ENCODE measurements at places on chromosomes 4 and X.
A peak's percentile ranks its signal among the peaks of the same experiment; 100 is the strongest.

DNA sequence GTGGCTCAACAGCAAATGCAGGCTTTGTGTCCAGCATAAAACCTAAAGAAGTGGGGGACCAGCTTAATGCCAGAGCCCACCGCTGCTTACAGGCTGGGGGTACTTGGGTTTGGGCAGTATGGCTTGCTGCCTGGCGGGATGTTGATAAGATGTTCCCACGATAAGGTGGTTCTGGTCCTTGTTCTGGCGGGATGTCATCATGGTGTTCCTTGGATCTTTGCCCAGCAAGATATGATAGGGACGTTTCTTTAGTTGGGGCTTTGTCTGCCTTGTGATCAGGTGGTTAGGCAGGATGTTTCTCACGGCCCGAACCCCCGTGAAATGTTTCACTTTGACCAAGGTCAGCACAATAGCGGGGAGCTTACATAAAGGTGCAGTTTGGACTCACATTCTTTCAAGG, 35.3 kb downstream of the PNPLA4 start:
- no peak for DNase-seq

DNA sequence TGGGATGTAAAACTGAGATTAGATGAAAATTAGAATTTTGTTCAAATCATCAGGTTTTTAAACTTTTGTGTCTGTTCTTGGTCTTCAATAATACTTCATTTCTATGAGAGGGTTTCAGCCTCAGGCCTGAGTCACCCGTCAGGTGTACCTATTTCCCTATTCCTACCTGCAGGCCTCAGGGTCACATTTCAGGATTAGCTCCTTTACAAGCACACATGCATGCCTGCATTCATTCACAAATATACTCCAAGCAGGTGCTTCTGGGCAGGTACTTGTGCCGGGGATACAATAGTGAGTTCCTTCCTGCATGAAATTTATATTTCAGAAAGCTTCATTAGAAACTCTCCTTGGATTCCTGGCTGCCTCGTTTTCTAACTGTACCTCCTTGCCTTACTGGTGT, 114.9 kb downstream of the SHISA3 start:
- no peak for DNase-seq

DNA sequence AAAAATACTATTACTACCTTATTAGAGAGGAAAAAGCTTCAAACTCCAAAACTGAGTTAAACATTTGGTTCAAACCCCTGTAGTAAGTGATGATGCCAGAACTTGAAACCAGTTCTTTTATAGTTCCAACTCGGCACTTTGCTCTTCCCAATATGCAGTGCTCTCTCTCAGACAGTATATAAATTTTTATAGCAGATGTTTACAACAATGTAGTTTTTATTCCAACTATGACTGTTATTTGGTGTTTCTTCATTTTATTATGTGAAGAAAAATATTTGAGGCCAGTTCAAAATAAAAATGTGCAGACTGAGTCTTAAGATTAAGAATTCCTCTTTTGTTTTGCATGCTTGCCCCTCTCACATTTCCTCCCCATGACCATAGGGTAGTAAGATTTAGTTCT, 2.9 kb upstream of the PPP4R3C start:
- DNase-seq, result no peak

- no peak for DNase-seq
These were observed 22.1 kb upstream of the SOWAHD start for GRCh38 chrX:119736206-119736764.

DNA sequence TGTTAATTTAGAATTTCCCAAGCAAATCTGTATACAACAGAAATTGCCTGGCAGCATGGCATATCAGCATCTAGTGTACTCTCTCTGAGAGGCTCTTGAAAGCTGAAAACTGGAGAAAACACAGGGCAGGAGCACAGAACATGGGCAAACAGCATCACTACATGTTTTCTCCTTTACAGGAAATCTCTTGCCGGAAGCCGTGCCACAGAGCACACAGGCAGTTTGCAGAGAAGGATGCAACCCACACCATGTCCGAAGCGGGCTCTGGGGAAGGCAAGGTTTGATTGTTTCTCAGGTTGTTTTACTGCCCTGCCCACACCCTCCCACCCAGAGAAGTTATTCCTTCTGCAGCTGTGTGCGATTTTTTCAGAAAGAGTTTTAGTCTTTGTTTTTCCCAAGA, 41.1 kb upstream of the FAM9C start:
- DNase-seq, result no peak

GRCh38 chrX:39795605-39796004, 302.2 kb downstream of the BCOR start:
- DNase-seq, result no peak

DNA sequence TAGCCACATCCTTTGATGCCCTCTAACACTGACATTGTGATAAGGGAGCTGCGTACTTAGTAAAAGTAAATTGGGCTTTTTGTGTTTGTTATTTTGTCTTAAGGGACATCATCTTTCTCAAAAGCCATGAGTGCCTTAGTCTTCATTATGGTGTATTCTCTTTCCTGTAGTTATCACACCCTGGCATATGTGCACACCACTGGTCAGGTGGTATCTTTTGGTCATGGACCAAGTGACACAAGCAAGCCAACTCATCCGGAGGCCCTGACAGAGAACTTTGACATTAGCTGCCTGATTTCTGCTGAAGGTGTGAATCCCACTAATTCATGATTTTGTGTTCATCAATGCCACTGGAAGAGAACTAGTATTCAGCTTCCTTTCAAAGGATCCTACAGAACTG, 18.0 kb downstream of the HERC6 start:
- DNase-seq, result no peak

DNA sequence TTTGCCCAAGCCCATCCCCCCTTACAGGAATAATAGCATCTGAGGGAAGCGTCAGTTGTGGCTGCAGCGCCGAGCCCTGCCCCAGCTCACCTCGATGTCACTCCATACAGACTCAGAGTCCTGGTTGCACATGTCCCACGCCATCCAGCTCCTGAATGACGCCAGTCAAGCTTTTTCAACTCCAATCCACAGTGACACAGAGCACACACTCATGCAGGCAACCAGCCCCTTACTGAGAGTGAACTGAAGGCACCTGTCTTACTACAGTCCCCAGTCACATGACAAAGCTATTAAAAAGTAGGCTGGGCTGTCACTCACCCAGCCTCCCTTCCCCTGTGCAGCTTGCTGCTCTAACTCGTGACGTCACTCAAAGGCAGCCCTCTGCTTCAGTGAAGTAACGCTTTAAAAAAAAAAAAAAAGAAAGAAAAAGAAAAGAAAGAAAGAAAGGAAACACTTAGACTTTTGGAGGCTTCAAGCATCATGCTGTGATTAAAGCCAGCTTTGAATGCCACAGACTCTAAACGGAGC, at the start of gene PPARGC1A:
Gene PPARGC1A (minus strand): TSS at position 234 of the 528 bp plus-strand sequence. CDS start 90 bp downstream, at position 144.
- no peak for DNase-seq

DNA sequence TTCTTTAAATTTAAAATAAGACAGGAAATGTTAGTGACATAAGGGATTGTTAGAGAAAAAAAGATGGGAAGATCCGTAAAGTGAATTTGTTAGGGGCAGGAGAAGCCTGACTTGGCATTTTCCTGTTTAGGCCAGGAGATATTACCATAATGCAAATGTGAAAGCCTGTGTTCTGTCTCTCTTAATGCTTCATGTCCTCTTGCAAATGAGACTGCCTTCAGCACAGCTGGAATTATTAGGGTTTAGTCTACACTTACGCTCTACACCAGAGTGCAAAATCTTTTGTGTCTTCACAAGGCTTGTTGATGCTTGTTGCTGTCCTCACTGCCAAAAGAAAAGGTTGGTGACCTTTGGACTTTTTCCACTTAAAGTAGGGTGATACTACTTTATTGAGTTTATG, 56.8 kb downstream of the JADE1 start:
- no peak for DNase-seq

DNA sequence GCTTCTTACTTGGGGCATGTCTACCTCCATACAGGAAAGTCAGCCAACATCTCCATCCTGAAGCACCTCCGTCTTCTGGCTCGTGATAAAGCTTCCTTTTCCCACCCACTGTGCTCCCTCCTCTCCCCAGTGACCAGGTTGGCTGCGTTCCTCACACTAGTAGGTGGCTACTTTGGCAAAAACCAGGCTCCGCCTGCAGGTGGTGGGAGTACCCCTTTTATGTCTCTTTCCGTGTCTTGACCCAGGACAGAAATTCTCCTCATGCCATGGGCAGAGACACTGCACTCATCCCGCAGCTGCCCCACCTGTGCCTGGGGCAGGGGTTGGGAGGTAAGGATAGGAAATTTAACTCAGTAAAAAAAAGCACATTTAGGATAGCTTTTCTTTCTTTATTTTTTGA, 50.9 kb downstream of the ENPP6 start:
- DNase-seq, result no peak

GRCh38 chr4:54924891-54925290, 200.5 kb downstream of the KDR start:
- no peak for DNase-seq

DNA sequence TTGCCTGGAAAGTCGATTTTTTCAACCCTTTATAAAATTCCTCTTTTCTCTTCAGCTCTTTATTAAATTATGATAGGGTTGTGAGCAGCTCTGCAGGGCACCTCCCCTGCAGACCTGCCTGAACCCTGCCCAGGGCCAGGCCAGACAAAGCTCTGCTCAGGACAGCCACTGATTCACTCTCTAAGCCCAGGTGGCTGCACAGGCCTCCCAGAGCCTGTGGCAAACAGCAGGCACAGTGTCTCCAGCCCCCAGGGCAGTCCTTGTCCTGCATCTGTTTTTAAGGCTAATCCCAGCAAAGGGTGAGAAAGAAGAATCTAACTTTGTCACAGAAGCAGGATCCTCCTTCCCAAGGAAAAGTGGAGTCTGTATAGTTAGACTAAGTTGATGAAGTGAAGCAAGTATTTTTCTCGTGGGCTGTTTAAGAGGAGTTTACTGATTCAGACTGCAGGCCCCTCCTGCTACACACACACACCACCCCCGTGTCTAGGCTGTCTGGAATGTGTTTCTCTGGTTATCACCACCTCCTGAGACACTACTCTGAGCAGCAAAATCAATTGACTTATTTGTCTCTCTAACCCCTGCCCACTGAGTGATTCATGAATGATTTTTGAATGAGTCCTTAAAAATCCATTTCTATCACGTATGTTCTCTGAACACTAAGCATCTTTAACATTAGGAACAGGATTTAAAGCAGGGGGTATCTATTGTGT, 101.7 kb downstream of the CHIC2 start:
- DNase-seq, result no peak

- no peak for DNase-seq
These were observed 64.3 kb upstream of the NR0B1 start for GRCh38 chrX:30373479-30373878.

DNA sequence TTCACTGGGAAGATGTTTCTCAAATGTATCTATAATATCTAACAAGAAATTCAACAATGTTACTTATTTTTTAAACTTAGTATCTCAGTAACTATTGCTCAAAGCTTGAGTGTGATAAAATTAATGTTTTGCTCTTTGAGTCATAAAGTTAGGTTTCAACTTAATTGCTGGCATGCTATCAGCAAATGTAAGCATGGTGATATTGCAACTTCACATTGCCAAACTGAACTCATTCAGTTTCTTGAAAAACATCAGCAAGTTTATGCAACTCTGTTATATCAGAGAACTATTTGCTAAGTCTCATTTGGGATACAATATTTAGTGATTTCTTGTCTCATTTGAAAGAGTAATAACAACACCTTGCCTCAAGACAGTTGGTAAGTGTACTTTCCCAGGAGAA, 91.2 kb upstream of the KLF3 start:
- no peak for DNase-seq

GRCh38 chr4:54440394-54441136, 211.5 kb downstream of the PDGFRA start:
- peak; percentile 44 for DNase-seq

GRCh38 chrX:124033821-124034220, 72.3 kb downstream of the STAG2 start:
- no peak for DNase-seq

DNA sequence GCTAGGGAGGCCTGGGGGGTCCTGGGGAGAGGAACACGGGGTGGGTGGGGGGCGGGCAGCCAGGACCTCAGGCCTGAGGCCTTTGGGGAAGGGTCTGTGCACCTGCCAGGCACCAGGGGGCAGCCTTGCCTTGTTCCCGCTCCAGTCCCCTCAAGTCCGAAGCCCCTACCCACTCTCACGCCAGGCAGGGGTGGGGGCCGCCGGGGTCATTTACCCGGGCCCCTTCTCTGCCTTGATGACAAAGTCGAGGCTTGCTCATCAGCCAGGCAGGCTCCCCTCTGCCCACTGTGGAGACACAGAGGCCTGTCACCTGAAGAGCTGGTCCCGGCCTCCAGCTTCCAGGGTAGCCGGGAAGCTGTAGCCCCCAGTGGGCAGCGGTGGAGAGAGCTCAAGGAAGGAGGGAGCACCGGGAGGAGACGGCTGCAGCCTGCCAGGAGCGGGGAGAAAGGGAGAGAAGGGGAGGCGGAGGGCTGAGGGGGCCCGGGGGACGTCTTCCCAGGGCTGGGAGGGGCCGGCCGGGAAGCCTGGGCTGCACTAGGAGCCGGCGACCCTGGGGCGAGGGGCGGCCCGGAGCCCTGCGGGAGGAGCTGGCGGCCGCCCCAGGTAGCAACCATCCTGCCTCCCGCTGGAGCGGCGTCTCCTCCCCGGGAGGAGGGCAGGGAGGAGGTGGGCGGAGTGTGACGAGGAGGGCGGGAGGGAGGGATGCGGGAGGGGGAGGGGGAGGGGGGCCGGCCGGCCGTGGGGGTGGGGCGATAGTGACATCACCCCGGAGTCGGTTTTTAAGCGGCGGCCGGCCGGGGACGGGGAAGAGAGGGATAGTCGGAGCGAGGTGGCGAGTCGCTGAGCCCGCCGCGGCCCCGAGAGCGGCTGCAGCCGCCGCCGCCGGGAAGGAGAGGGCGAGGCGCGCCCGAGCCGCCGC, at the start of gene SLC6A8:
Gene SLC6A8 (plus strand): TSS at position 806 of the 919 bp plus-strand sequence. CDS start 649 bp downstream, outside the sequence.
- no peak for DNase-seq

- DNase-seq, result no peak
These were observed 81.5 kb downstream of the COX18 start for GRCh38 chr4:72987741-72988729.

DNA sequence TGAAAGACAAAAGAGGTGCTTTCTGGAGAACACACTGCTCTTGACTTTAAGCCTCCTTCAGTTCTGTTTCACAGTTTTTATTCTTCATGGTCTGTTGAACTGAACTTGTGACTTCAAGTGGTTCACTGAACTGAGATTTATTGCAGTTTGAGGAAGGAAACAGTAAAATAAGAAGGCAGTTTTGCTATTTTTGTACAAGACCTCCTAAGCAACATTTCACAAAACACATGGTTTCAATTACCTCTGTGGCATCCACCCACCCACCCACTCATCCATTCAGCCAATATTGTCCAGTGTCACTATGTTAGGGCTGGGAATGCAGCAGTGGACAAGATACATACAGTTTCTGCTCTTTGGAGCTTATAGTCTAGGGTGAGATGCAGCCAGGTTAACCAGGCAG, 131.3 kb downstream of the IL1RAPL2 start:
- no peak for DNase-seq

- DNase-seq, result peak; percentile 30
These were observed 82.5 kb downstream of the FAT4 start for GRCh38 chr4:125397226-125397625.

DNA sequence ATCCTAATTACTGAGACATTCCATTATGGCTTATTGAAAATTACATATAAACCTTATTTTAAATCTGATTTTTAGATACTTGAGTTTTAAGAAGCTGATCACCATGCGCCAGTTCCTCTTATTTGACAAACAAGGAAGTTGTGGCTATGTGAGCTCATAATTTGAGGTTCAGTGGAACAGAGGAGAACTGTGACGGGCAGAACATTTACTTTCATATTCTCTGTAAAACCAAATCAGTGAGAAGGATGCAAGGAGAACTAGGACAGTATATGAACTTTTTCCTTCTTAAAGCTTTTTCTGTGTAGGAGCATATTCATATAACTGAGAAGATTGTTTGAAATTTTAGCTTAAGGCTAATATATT, 25.3 kb downstream of the STIM2 start:
- no peak for DNase-seq

All from kidney capillary endothelial cell (primary cell).